ENCODE measurements at places on chromosomes 12 and 14.

GRCh38 chr14:96737881-96738280 lies 59.3 kb upstream of the VRK1 start:
- peak; percentile 8 for DNase-seq

- DNase-seq, result no peak
Observed at GRCh38 chr14:38197784-38198335, 9.8 kb upstream of the SSTR1 start.

- no peak for DNase-seq
Observed at GRCh38 chr14:101476258-101476915, 84.9 kb upstream of the DIO3 start.

DNA sequence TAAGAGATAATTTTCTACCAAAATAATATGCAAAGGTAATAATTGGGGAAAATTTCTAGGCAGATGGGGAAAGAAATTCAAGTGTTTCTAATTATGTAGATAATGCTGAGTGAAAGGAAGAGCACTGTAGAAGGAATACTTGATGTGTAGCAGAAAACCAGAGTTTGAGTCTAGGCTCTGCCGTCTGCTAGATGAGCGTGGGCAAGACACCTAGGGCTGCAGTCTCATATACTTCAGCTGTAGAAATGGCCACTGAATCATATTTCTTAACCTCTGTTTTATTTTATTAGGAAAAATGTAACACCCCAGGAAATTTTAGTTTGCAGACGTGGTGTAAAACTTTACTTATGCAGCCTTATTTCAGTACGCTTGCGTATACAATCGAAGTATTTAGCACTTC lies 59.8 kb upstream of the SLC38A2 start:
- no peak for DNase-seq

GRCh38 chr12:102629262-102629888 lies 149.0 kb upstream of the IGF1 start:
- DNase-seq, result no peak

GRCh38 chr14:102315121-102315520 lies 4.4 kb upstream of the ZNF839 start:
- no peak for DNase-seq

DNA sequence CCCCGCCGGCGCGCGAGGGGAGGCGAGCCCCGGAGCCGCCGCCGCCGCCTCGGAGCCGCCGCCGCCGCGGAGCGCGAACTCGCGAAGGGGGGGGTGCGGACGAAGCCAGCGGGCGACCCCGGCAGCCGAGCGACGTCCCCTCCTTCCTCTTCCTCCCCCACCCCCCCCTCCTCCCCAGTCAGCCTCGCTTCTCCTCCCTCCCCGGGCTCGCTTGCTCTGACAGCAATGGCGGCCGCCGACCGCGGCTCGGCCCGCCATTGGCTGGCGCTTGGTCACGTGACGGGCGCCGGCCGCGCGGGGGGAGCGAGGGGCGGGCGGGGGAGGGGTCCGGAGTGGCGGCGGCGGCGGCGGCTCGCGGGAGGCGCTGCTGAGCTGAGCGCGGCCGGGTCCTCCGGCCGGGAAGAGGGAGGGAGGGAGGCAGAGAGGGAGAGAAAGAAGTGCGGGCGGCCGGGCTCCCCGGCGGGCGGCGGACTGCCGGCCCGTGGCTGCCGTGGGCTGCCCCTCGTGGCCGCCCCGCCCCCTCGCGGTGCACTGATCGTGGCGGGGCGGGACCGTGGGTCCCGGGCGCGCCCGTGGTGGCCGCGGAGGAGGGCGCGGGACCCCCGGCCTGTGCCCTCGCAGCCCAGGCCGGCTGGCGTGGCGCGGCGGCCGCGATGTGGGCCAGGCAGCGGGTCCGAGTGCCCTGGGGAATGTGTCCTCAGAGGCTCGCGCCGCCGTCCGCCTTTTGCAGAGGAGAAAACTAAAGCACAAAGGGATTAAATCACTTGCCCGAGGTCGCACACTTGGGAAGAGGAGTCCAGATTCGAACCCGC lies at the start of gene MED13L:
Gene MED13L, minus strand, starts transcription at position 227 of the 812 bp plus-strand sequence. CDS start 562 bp downstream, outside the sequence.
- peak; percentile 91 for DNase-seq

- DNase-seq, result no peak
Observed at GRCh38 chr14:77438596-77438995, 15.3 kb upstream of the NOXRED1 start.

DNA sequence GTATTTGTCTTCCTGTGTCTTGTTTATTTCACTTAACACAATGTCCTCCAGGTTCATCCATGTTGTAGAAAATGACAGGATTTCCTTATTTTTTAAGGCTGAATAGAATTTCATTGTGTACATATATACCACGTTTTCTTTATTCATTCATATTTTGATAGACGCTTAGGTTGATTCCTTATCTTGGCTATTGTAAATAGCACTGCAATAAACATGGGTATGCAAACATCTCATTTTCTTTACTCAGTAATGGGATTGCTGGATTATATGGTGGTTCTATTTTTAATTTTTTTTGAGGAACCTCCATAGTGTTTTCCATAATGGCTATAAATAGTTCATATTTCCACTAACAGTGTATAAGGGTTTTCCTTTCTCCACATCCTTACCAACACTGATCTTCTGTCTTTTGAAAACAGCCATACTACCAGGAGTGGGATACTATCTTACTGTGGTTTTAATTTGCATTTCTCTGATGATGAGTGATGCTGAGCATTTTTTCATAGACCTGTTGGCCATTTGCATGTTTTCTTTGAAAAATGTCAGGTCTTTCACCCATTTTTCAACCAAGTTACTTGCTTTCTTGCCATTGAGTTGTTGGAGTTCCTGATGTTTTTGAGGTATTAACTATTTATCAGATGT lies 32.8 kb downstream of the DUSP16 start:
- DNase-seq, result no peak

DNA sequence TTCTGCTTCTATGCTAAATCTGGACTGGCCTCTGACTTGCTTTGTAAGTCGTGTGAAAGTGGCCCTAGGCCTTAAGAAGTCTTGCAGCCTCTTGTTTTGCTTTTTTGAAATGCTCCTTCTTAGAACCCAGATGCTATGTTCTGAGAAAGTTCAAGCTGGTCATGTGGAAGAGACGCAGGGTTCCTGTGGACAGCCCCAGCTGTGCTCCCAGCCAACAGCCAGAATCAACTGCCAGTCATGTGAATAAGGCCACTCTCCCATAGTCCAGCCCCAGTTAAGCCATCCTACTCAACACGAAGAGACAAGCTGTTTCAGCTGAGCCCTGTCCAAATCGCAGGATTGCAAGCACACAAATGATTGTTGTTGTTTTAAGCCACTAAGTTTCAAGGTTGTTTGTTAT lies 37.3 kb upstream of the TBPL2 start:
- no peak for DNase-seq

DNA sequence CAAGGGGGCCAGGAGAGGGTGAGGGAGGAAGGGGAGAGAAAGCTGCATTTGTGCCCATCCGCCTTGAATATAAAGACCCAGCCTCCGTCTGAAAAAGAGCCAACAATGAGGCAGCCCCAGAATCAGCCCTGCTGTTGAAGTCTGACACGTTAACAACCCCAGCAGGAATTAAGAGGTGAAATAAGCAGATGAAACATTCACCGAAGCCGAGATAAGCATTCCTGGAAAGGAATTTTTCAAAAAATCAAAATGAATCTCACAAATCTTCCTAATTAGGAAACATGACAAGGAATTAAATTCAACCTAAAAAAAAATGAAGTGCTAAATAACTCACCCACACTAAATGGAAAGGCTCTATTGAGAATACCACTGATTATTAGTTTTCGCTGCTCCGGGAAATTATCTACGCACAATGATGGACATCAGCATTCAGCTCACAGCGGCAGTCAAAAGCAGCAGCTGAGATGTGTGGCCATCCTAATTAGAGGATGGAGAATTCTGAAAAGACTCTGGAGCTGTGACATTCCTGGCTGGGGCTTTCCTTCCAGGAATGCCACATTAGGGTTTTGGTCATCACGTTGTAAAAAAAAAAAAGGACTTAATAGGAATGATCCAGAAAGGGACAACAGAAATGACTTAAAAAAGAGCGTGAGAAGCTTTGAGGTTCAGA lies 8.2 kb upstream of the PARP11 start:
- DNase-seq, result no peak

DNA sequence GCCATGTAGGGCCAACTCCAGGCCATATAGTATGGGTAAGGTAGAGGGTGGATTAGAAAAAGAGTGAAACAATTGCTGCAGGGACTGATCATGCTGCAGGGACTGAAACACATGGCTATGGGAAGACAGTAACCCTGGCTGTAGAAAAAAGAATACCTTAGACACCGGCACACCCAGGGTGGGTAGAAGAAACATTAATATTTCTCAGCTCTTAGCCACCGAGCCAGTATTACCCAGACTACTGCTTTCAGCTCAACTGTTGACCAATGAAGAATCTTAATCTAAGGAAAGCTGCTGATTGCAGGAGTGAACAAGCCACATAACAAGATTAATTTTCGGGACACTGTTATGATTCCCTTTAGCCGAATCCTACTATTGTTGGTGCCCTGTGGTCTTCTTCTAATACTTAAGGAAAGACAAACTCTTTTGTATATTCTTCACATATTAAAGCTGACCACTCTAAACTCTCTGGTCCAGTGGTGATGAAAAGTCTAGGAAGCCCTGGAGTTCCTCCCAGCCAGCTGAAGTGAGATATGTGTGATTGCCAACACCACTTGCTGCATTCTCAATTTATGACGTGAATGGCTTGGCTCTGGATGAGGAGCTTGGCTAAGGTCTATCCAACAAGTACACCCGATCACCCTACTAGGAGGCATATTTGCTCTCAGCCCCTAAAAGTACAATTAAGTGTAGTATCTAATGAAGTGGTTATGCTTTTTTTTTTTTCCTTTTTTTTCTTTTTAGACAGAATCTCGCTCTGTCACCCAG lies 69.2 kb downstream of the NOVA1 start:
- DNase-seq, result no peak

- no peak for DNase-seq
Observed at GRCh38 chr14:50395448-50395847, 1.2 kb downstream of the CDKL1 start.

DNA sequence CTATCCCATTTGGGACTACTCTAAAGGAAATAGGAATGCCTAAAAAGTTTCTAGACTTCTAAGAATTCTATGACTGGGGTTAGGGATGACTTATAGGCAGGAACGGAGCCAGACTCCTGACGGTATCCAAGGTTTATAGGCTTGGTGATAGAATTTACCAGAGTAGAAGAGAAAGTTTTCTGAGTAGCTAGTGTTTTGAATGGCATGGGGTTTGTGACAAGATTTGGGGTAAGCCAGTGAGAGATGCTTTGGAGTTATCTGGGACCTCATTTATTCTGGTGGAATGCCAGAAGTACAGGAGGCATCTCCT lies 444.6 kb downstream of the RAD51B start:
- DNase-seq, result no peak

DNA sequence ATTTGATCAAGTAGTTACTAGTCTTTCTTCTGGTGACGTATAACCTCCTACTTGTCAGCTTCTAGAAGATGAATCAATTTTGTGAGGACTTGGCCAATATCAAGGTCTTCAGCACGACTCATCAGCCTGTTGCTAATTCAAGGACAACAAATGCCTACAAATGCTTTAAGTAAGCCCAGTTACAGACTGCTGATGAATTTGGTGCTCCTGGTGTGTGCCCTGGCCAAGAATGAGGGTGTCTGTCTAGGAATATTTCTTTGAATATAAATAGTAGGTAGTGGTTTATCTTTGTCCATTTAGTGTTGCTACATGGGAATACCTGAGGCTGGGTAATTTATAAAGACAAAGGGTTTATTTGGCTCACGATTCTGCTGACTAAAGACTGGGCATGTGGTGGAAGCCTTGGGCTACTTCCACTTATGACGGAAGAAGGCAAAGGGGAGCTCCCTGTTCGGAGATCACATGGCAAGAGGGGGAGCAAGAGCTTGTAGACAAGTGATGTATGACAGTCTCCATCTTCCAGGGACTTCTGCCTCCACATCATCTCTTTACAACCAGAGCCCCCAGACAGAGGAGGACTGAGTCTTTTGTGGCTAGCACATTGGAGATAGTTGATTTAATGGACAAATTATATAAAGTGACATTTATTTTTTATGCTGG lies 180.2 kb downstream of the CRADD start:
- DNase-seq, result peak; percentile 73

GRCh38 chr14:34220921-34221320 lies 241.1 kb downstream of the SPTSSA start:
- DNase-seq, result no peak

GRCh38 chr12:96445691-96446583 lies 43.4 kb upstream of the CFAP54 start:
- DNase-seq, result peak; percentile 39

GRCh38 chr12:94644141-94644979 lies 6.0 kb downstream of the TMCC3 start:
- peak; percentile 93 for DNase-seq

DNA sequence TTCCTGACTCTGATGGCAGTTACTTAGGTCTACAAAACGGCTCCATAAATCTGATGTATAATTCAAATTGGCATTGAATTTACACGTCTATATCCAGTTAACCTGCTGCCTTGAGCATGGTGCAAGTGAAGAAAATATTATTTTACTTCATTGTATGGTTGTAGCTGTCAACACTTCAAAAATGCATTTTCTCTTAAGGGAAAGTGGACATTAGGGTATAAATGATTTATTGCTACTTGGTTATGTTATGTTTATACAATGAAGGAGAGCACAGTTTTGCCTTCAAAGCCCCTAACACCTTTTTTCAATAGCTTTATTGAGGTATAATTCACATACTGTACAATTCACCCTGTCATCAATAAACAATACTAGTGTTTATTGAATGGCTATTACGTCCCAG lies 2.0 kb upstream of the USP15 start:
- no peak for DNase-seq

DNA sequence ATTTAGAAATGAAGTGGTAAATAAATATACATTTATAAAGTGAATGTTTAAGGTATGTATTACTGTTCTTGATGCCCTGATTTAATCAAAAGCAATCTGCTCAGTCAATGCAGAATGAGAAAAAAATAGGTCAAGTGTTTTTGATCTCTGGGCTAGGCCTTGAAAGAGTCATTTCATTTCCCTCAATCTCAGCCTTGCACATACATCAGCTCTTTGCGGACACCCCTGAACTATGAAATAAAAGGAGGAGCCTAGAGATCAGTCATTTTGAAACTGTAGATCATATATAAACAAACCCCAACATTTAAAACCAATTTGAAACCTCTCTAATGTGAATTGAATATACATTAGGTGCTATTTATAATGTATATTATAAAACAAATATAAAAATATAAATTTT lies 42.5 kb downstream of the ATG2B start:
- DNase-seq, result no peak

DNA sequence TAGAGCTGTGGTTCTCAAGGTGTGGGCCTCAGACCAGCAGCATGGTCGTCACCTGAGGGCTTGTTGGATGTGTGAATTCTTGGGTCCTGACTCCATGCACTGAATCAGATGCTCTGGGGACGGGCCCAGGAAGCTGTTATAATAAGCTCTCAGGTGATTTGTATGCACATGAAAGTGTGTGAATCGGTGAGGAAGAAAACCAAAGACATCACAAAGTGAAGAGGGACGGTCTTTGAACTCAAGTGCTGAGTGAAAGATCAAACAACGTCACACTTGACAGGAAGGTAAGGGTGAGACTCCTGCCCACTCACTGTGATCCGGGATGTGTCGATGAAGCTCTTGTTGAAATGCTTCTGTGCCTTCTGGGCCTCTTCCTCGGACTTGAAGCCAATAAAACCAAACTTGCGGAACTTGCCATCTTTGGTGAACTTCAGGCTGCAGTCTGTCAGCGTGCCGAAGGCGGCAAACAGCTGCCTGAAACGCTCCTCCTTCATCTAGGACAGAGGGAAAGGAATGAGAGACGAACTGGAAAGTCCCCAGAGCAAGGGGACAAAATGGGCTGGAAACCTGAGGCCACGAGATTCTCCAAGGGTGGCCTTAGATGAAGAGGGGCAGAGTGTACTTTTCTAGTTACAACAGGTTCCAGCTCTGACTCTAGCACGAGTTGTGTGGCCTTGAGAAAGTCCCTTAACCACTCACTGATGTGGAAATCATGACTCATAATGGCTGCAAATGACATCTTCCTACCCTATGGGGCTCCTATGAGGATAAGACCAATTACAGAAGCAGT lies 4.0 kb downstream of the RBM19 start:
- peak; percentile 93 for DNase-seq

All from inflammatory macrophage treated with lipopolysaccharide for 4 hours (primary cell).